Activated T-helper 1 cell treated with Interleukin-2 at 50 U/mL for 16 hours (primary cell): ENCODE measurements at places on chromosomes 3 and 15.

- no peak for DNase-seq
Measured at GRCh38 chr15:88613074-88613944, 7.8 kb upstream of the AEN start.

DNA sequence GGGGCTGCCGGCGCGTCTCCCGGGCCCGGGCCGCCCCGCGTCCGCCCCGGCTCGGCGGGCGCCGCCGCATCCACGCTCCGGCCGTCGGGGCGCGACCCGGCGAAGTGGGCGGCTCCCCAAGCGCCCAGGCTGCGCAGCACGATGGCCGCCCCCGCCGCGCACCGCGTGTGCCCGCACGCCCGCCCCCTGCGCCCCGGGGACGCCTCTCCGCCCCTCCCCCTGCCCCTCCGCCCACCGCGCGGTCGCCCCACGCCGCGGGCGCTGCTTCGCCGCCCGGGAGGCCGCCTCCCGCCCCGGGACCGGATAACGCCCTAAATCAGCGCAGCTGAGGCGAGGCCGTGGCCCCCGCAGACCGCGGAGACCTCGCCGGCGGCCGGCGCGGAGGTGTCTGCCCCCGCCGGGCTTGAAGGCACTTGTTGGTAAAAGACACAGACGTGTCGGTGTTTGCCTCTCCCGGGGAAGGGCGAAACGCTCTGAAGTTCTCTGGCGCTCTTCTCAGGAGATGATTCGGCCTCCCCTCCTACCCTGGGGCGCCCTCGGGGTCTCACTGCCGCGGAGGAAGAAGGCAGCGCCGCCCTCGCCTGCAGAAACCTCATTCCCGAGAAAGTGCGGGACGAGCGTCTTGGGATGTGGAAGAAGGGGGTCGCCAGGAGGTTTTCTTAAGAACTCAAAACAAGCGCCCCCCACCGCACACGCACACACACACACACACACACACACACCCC, at the start of gene BNC1:
TSS of gene BNC1 (minus strand) at position 106 of the 725 bp plus-strand sequence. CDS start at position 70, 36 bp downstream.
- DNase-seq, result no peak

DNA sequence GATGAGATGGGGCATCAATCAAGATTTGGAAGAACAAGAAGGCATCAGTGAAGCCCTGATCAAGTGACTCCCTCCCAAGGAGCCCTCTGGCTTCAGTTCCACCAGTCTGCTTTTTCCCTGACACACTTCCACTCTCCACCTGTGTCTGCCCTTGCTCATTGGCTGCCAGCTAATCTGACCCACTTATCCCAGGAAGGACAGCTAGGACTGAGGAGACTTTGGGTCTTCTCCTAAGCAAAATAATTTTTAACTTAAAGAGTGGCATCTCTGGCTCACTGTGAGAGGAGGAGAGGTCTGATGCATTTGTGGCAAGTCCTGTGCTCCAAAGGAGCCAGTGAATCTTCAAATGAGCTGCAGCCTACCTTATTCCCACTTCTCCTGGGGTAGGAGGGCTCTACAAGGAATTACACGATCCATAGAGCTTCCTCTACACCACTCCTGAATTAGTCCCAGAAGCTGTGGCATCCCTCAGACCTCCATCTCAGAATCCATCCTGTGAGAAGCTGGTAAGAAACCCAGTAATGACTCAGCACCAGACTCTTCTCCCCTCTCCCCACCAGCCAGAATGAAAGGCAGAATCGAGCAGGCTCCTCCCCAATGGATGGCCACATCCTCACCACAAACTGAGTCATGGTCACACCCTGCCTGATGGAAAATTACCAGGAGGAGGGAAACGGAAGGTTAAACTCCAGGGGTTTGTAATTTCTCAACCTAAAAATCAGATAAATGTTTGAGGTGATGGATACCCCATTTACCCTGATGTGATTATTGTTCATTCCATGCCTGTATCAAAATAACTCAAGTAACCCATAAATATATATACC, 6.3 kb upstream of the PKM start:
- DNase-seq, result no peak

- DNase-seq, result no peak
Measured at GRCh38 chr15:39736412-39737195, 46.0 kb downstream of the FSIP1 start.

DNA sequence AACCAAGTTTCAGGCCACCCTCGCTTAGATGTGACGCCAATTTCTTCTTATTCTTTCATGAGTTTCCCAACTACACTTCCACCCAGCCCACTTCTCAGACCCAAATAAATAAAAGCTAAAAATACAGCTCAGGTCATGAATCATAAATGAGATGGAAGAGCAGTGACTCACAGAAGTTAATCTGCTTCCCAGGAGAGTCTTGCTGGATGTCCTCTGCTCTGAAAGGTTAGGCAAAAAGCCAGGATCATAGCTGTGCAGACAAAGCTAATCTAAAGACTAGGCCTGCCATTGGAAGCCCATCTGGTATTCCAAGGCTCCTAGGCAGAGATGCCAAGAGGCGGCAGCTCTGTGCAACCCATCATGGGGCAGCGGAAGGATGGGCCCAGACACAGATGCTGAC, 24.1 kb downstream of the SHC4 start:
- DNase-seq, result no peak

GRCh38 chr3:87127281-87127680, 99.8 kb upstream of the CHMP2B start:
- no peak for DNase-seq

DNA sequence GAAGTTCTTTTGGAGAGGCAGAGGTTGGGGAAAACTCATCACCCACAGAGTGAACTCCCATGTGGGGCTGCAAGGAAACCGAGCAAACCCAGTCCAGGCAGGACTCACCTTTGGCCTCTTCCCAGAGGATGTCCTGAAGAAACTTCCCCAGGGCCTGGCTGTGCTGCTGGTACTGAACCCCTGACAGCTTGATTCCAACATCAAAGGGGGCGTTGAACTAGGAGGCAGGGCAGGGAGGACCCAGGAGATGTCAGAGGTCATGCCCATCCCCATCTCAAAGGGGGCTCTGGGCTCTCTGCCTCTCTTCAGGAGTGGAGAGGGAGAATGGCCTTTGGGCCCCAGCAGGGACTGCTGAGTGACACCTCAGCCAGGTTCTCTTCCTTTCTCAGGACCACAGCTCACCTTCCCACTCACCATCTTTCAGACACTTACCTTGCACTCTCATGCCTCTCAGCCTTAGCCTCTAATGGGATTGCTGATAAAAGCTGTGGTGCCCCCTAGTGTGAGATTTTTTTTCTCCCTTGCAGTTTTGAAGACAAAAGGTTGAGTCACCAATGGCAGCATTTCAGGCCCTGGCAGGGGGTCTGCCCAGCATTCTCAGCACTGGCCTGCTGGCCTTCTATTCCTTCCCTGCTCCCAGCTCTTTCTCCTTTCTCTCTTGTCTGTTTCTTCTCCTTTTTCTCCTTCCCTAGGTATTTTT, 6.0 kb downstream of the GHRL start:
- DNase-seq, result no peak

DNA sequence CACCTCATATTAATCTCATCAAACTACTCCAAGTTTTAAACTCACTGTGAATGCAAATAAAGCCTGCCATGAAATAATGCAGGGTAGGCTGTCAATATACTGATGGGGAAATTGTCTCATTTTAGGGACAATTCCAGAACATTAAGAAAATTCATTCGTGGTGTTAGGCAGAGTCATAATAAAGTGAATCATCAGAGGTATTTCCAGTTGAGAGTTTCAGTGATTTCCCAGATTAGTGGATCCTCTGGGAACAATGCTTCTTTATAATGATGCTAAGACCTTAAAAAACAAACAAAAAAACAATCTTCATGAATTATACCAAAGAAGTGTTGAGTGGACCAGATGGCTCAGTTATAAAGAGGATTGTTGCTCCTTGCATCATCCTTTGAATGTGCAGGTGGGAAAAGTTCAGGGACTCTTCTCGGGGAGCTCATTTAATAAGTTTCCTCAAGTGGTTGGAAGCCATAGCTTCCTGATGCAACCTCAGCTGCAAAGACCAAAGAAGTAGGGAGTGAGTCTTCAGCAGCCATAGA, 360.9 kb upstream of the TRIM42 start:
- DNase-seq, result no peak

DNA sequence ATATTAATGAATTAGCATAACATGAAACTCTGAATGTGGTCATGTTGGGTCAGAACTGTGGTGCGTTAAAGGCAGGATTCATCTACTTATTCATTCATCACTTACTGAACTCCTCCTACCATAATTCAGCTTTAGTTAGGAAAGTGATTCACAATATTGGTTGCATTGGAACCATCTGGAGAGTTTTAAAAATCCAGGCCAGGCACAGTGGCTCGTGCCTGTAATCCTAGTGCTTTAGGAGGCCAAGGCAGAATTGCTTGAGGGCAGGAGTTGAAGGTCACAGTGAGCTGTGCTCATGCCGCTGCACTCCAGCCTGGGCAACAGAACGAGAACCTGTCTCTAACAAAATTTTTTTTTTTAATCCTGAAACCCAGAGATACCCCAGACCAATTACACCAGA, 44.2 kb upstream of the ATG7 start:
- no peak for DNase-seq

DNA sequence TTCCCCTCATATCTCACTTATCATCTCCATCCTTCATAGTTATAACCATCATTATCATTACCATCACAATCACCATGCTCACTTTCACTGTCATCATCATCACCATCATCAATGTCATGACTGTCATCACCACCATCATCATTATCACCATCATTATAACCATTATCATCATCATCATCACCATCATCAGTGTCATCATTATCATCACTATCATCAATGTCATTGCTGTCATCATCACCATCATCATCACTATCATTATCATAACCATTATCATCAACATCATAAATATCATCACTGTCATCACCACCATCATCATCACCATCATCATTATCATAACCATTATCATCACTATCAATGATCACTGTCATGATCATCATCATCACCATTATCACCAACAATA, 44.1 kb downstream of the SSUH2 start:
- no peak for DNase-seq

- no peak for DNase-seq
Measured at GRCh38 chr3:134623615-134624245, 27.1 kb downstream of the KY start.

- no peak for DNase-seq
Measured at GRCh38 chr3:187929112-187929816, 184.0 kb upstream of the BCL6 start.

- DNase-seq, result no peak
Measured at GRCh38 chr15:63407612-63408011, 26.0 kb upstream of the CA12 start.

GRCh38 chr15:37209041-37209363, 108.7 kb upstream of the MEIS2 start:
- DNase-seq, result no peak

DNA sequence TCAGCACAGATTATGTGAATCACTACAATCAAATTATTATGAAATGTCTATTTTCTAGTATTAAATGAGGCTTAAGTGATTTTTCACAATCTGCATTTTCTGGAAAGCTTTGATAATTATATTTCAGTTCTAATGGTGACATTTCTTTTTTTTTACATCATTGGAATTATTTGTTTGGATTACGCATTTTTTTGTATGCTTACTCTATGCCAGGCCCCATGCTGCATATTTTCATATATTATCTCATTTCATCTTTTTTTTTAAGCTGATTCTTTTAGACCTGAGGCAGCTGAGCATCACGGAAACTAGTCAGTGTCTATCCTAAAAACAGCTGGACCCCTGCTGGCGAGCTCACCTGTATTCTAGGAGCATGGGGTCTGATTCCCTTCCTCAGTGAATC, 31.1 kb downstream of the SLCO3A1 start:
- DNase-seq, result no peak

DNA sequence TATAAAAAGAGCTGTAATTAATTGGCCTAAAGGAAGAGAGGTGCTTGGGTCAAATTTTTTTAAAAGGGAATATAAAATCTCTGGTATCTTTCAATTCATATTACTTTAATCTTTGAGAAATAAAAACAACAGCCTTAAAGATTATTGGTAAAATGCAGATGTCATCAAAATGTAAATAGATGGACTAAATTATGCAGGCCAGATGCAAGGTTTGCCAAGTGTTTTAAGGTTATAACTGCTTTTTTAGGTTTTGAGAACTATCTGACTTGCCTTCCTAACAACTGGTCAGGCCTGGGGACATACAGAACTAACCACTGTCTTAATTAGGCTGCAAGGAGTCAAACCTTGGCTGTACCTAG, 20.0 kb upstream of the OR5H1 start:
- DNase-seq, result no peak

GRCh38 chr3:102297072-102297658, 137.7 kb upstream of the ZPLD1 start:
- no peak for DNase-seq

GRCh38 chr15:35439291-35439690, 106.7 kb downstream of the DPH6 start:
- DNase-seq, result no peak

GRCh38 chr15:92886042-92886537, 14.0 kb upstream of the CHD2 start:
- no peak for DNase-seq

DNA sequence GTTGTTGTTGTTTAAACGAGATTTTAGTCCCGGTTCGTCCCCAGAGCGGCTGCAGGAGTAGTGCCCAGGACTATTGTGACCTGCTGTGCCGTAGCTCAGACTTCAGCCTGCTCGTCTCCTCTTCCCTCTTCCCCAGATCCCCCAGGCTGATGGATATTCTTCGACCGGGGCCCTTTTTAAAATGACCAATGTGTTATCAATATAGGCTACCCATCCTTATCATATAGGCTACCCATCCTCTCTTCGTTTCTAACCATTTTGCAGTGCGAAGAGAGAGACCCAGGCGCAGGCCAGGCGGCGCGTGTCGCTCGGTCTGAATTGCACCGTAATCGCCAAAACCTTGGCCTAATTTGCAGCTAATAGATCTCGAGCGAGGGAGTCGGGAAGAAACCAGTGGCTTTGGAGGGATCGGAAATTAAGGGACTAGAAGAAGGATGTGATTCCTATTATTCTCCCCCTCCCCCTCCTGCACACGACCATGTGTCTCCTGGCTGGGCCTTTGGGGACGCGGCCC, 23.0 kb downstream of the NR2F2 start:
- no peak for DNase-seq

- DNase-seq, result no peak
Measured at GRCh38 chr3:138078901-138079344, 36.5 kb downstream of the DZIP1L start.

DNA sequence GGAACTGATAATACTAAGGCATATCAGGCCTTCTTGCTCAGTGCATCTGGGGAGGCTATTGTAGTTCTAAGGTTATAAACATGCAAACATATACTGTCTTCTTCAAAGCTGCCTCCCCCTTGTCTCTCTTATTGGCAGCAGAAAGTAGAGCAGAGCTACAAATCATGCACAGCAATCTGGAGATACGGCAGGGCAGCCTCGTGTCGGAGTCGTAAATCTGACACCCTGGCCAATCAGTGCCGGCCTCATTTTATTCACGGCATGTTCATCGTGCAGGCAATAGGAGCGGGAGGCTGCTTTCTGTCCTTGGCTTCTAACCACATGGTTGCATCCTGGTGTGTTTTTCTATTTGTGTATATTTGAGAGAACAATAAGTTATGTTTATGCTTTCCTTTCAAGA, 300.2 kb upstream of the CNTN6 start:
- no peak for DNase-seq
